ENCODE measurements at places on chromosomes 13 and 19.

DNA sequence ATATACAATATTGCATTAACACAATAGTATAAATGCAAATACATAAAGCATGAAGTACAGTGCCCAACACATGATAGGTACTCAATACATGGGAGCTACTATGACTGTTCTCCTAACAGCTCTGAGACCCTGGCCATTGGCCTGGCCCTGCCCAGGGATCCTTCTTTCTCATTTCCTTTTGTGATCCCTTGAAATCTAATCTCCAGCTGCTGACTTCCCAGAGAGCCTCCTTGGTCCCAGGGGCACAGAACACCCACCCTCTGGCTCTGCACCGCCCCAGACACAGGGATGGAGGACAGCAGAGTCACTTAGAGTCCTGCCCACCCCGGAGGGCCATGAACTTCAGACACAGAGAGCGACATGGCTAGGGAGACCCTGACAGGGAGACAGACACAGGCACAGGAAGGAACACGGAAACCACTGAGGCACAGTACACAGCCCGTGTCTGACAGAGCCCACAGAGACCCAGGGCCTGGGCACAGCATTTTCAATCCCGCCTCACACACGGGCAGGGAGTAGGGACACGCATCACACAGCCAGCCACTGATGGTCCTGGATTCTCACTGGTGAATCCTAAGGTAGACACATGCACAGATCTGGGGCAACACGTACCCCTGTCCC lies 4.2 kb upstream of the SYCN start:
- DNase-seq, result no peak

DNA sequence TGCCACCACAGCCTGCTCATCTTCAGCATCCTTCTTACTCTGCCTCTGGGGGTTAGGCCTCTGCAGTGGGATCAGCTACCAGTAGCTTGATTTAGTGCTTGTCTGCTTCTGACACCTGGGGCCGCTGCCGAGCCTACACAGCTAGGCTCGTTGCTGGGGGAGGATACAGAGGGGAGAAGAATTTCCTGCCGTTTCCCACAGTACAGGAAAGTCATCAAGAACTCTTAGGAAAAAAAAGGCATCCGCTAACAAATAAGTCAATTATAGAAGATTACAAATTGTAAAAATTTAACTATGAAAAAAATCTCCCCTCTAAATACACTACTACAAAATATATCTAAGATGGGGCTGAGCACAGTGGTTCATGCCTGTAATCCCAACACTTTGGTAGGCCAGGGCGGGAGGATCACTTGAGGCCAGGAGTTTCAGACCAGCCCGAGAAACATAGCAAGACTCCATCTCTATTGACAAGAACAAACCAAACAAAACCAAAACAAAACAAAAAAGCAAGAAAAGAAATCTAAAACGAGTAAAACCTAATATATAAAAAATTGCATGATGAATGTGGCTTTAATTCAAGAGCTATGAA lies 26.7 kb downstream of the LATS2 start:
- no peak for DNase-seq

GRCh38 chr13:25833761-25834160 lies 218.1 kb downstream of the SHISA2 start:
- DNase-seq, result no peak

GRCh38 chr19:10898633-10899032 lies 27.3 kb downstream of the CARM1 start:
- DNase-seq, result no peak

GRCh38 chr13:40082639-40083038 lies 427.2 kb downstream of the COG6 start:
- no peak for DNase-seq

DNA sequence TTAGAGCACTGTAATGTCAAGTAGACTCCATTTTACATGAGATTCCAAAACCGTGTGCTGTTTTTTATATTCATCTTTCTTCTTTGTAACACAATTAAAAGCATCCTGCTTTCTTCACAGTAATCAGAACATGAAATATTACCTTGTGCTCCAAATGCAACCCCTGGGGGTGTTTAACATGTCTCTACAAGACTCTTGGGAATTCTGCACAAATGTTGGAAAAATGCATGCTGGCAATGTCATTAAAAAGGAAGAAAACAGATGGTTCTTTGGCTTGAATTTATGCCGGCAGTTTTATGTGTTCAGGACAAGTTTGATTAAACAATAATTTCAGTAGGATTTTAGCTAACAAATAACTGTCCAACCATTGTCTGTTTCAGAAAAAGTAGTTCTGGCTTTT lies 159.1 kb downstream of the LIG4 start:
- DNase-seq, result no peak

- DNase-seq, result no peak
These were observed 685.0 kb upstream of the SGCG start for GRCh38 chr13:22495819-22496218.

GRCh38 chr19:18270326-18270725 lies 3.9 kb downstream of the IQCN start:
- DNase-seq, result no peak

DNA sequence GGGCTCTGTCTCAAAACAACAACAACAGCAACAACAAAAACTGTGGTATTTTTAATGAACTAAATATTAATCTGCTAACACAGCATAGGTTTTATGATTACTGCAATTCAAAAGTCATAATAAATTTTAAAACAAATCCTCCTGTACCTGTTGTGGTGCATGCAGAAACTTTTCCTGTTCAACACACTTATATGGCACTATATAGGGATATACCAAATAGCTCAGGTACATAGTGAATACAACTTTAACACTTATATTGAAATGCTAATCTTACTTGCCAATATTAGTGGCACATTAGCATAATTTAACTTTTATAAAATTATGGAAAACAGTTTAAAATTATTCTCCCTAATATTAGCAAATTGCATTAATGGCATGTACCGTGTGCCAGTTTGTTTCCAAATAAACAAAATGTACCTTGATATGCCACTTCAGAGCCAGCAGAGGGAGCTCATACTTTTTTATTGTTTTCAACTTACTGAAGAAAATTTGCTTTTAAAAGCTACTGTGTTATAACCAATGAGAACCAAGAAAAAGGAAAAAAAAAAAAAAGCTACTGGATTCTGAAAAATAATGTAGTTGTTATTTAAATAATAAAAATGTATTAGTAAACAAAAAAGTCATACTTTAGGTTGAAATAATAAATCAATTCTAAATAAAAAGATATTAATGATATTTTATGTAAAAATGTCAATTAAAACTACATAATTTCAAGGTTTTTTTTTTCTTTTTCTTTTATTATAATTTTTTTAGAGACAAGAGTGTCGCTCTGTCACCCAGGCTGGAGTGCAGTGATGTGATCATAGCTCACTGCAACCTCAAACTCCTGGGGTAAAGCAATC lies 18.0 kb upstream of the RBM26 start:
- DNase-seq, result peak; percentile 20

DNA sequence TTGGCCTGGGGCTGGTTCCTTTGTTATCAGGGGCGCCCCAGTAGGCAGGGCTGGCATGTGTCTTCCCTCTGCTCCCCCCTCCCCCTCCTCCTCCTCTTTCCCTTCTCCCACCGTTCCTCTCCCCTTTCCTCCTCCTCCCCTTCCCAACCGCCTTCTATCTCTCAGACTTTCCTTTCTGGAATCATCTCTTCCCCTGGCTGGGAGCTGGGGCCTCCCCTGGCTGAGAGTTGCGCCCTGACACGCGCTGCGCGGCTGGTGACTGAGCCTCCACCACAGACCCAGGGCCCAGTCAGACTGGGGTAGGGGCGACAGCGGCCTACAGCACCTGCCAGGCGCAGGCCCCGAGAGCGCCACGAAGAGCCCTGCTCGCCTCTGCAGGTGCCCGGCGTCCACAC lies 2.8 kb downstream of the PNMA8B start:
- DNase-seq, result no peak

GRCh38 chr19:16366056-16366432 lies 41.4 kb downstream of the KLF2 start:
- no peak for DNase-seq

- no peak for DNase-seq
These were observed 8.8 kb downstream of the YIPF2 start for GRCh38 chr19:10919352-10920287.

GRCh38 chr19:5225486-5226345 lies 114.9 kb downstream of the PTPRS start:
- DNase-seq, result no peak

- no peak for DNase-seq
These were observed 194.7 kb downstream of the B3GLCT start for GRCh38 chr13:31394506-31394905.

- peak; percentile 87 for DNase-seq
These were observed 174.5 kb downstream of the KCTD12 start for GRCh38 chr13:76711550-76712182.

- DNase-seq, result no peak
These were observed at the start of gene CDC34 for GRCh38 chr19:531753-532560. CDC34 (plus strand) TSS chr19:531760; CDS start chr19:531932, 172 bp downstream.

DNA sequence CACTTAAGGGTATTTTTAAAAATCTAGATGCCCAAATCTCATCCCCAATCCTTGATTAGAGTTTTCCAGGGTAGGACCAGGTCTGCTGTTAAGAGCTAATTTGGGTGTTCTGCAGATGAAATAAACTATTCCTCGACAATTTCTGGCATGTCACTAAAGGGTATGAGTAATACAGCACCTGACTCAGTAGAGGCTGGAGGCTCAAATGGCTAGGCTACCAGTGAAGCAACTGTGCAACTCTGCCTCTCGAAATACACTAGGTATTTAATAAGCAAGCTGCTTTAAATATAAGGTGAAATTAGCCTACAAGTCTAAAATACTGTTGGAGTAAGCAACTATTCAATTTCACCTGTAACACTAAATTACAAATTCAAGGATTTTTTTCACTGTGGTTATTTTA lies 1.5 kb downstream of the RNF6 start:
- DNase-seq, result no peak

DNA sequence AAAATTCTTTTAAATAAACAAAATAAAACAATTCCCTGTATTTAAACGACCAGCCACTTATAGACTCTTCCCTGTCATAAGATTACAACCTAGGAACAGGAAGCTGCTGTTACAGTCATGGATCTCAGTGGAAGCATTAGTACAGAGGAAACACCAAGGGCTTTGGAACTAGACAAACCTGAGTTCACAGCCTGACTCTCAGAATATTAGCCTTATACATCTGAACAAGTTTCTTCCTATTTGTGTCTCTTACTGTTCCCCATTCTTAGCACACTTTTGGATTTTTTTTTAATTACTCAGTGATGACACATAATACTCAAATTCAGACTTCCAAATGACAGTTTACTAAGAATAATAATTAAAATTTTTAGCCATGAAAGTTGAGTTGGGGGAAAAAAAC lies 46.1 kb downstream of the ZDHHC20 start:
- DNase-seq, result no peak

DNA sequence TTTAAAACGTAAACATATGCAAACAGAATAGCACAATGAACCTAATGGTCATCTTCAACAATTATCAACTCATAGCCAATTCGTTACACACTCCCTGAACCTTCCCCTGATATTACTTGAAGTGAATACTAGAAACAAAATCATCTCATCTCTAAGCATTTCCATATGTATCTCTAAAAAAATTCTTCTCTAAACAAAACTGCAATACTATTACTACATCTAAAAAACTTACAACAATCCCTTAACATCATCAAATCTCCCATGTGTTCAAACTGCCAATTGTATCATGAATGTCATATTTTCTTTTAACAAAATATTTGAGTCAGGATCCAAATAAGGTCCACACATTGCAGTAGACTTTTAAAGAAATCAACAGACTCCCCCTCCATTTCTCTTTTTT lies 61.4 kb downstream of the FRY start:
- DNase-seq, result no peak

DNA sequence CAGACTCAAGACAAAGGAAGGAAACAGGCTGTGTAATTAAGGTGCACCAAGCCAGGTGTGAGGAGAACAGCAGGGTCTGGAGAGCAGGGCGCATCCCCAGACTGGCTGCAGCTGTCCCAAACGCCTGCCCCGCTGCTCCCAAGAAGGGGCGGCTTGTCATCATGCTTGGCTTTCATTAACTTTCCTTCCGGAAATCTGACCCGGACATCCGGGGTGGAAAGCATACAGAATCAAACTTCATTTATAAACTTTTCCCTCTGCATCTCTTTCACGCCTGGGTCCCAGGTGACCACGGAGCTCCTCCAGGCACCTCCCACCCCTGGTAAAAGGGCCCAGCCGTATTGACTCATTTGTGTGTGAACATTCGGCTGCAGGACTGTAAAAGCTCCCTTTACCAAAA lies 31.7 kb downstream of the TSHZ3 start:
- DNase-seq, result no peak

DNA sequence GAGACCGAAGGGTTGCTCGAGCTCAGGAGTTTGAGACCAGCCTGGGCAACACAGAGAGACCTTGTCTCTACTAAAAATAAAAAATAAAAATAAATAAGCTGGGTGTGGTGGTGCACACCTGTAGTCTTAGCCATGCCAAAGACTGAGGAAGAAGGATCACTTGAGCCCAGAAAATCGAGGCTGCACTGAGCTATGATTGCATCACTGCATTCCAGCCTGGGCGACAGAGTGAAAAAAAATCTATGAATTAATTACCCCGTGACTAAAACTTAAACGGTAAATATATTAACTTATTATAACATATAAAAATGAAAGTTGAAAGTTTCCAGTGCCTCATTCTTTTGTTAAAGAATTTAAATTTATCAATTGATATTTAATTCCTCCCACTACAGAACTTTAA lies 273.7 kb downstream of the KLF12 start:
- DNase-seq, result no peak
